ENCODE measurements at places on chromosomes 3 and 15.

- no peak for DNase-seq
Observed at GRCh38 chr3:178139116-178139515, 397.1 kb upstream of the KCNMB2 start.

- DNase-seq, result no peak
Observed at GRCh38 chr3:127438951-127439350, 151.1 kb upstream of the PRR20G start.

DNA sequence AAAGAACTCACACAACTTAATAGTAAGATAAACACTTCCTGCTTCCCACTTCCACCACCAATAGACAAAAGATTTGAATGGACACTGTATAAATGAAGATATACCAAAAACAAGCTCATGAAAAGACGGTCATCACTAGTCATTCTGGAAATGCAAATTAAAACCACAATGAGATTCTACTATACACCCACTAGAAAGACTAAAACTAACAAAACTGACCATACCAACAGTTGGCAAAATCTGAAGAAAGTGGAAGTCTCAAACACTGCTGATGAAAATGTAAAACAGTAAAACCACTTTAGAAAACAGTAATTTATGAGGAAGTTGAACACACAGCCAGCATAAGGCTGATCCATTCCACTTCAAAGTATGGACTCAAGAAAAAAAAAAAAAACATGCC lies 35.6 kb upstream of the CD96 start:
- DNase-seq, result no peak

- DNase-seq, result no peak
Observed at GRCh38 chr15:81957698-81958097, 88.1 kb downstream of the MEX3B start.

GRCh38 chr3:179069762-179070390 lies 1.7 kb downstream of the ZMAT3 start:
- no peak for DNase-seq

GRCh38 chr3:11096266-11097139 lies 57.8 kb upstream of the HRH1 start:
- DNase-seq, result peak; percentile 50

DNA sequence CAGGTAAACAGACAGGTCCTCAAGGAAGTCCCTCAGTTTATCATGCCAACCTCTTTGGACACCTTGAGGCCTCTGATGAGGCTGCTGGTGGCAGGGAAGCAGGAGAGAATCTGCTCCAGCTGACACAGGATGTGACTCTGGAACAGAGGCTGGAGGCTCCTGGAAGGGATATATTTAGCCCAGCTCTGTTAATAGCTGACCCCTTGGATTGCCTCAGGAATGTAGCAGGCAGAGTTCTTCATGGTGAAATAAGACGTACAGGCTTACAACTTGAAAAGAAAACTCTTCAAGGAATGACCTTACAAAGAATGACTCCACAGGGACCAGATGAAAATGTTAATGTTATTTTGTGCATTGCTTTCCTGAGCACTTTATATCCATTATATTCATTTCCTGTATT lies 90.5 kb downstream of the AQP9 start:
- DNase-seq, result no peak

DNA sequence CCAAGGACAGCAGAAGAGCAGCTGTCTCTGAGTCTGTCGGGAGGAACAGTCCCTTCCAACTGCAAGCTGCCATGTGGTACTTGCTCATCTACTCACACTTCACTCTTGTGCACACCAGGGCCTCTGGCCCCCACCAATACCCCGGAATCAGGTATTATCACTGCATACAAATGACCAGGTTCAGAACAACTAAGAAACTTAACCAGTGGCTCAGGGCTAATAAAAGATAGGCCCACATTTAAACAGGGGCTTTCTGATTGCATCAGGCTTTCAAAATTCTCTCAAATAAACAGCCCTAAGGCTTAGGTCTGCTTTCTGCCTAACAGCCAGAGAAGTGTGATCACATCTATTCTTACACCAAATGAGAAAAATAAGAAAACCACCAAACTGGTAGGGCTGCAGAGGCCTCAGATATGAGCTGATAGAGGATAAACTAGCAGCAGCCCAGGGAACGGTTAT lies 20.7 kb downstream of the CCDC12 start:
- no peak for DNase-seq

Data from non-pigmented ciliary epithelial cell (primary cell).